ENCODE measurements at places on chromosomes 11 and 22. TPM values are rescaled to one million over a fixed set of nuclear protein-coding genes. Genes with fewer than 3 reads are reported as not detected.

Gene FGF19
- not detected for total RNA-seq

Gene PLEKHA7
- total RNA-seq, result 2.3 TPM

GRCh38 chr11:95304777-95305176, 73.8 kb upstream of the SESN3 start:
- no peak overlapping the region for H3K4me3 ChIP-seq
- H3K36me3 ChIP-seq, result no peaks in the 10 kb centered on the region
- H3K4me1 ChIP-seq, result no peaks in the 10 kb centered on the region
- DNase-seq, result no peak
- H3K27ac ChIP-seq, result no peak overlapping the region

DNA sequence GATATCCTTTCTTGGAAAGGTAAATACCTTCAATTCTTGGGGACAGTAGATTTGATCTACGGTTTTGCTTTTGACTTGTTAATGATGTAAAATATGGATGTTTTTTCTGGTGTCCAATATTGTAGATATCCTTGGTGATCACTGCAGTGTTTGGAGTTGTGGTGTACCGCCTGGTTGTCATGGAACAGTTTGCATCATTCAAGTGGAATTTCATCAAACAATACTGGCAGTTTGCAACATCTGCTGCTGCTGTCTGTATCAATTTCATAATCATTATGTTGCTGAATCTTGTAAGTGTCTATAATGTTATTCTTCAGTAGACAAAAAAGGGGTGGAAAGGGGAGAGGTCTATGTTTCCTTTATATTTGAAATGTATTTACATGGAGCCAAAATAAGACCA, 27.4 kb upstream of the MUC15 start:
- H3K27me3 ChIP-seq, result no peaks in the 10 kb centered on the region
- no peaks in the 10 kb centered on the region for H3K4me1 ChIP-seq
- no peak for DNase-seq
- H3K36me3 ChIP-seq, result no peaks in the 10 kb centered on the region
- H3K4me3 ChIP-seq, result no peak overlapping the region
- H3K27ac ChIP-seq, result no peak overlapping the region

GRCh38 chr11:64451856-64452255, 92.9 kb downstream of the RPS6KA4 start:
- H3K27ac ChIP-seq, result no peak overlapping the region
- H3K4me1 ChIP-seq, result peaks cover 17% of the 10 kb centered on the region
- DNase-seq, result no peak
- peaks cover 17% of the 10 kb centered on the region for H3K27me3 ChIP-seq
- H3K4me3 ChIP-seq, result no peak overlapping the region

GRCh38 chr11:95341221-95341620, 110.2 kb upstream of the SESN3 start:
- H3K27ac ChIP-seq, result no peak overlapping the region
- H3K36me3 ChIP-seq, result no peaks in the 10 kb centered on the region
- H3K4me3 ChIP-seq, result no peak overlapping the region
- DNase-seq, result no peak
- peaks cover 23% of the 10 kb centered on the region for H3K27me3 ChIP-seq
- H3K4me1 ChIP-seq, result peaks cover 9% of the 10 kb centered on the region

Data from activated CD4-positive, alpha-beta memory T cell treated with anti-CD3 and anti-CD28 coated beads, Interleukin-2, amount 10 ng/mL, durations not matched to agents 7 days and 5 days (primary cell).